Left renal pelvis (tissue), 4 donors: ENCODE measurements at places on chromosomes 3 and 15. TPM values are rescaled to one million over a fixed set of nuclear protein-coding genes. Genes with fewer than 3 reads are reported as not detected.

The CMTM7 gene
- 53.8 TPM for polyA plus RNA-seq

The DNAJB8 gene
- not detected for polyA plus RNA-seq

The PPP1R14D gene
- polyA plus RNA-seq, result 0.52 TPM

The SUSD5 gene
- polyA plus RNA-seq, result 9.6 TPM

The RASGRP1 gene
- polyA plus RNA-seq, result 12.7 TPM

GRCh38 chr3:82423268-82424030, 662.0 kb upstream of the GBE1 start:
- no peak for DNase-seq

GRCh38 chr15:38054488-38054887, 120.0 kb downstream of the TMCO5A start:
- DNase-seq, result no peak

DNA sequence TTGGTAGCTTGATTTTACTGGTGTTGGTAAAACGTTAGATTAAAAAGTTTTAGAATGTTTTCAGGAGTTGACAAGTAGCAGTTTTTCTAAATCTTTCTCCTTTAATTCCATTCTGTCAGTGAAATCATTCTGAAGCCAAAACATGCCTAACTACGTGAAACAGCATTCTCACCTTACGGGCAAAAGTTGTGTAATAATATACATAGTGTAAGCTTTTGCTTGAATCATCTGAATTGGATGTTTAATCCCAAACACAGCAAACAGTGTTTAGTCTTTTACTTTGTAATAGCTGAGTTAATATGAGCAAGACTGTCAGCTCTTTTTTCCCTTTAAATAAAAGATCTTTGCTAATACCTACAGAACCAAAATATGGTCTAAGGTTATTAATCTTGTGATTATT, 100.6 kb downstream of the CYP19A1 start:
- DNase-seq, result no peak

DNA sequence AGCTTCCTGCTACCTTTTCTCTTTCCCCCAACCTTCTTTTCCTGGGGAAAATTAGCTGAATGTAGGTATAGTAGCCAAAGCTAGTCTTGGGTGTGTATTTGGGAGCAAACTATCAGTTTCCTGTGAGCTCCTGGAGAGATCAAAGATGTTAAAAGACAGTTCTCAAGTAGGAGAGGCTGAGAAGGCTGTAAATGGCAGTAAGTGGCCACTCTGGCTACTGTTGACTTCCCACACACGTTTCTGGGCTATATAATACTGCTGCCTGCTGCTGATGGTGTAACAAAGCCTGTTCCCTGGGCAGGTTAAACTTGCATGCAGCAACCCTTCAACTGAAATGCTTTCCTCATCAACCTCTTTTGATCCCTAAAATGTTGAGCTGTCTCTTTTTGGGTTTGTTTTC, 27.6 kb downstream of the ARID3B start:
- no peak for DNase-seq

DNA sequence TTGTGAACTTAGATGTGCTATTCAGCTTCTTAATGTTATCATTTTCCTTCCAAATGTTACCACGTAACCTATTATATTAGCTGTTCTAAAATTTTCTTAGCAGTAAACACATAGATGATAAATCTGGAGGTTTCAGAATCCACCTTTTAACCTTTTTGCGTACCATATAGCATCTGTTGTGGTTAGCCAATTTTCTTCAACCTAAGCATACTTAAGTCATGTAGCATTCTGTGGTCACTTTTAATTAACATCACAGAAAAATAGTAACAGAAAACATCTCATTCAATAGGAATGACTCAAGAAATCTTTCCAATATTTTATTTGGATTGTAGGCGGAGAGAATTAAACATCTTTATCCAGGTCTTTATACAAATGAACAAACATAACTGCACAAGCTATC, 1465.3 kb upstream of the GBE1 start:
- DNase-seq, result no peak

- DNase-seq, result no peak
These were observed 315.0 kb downstream of the OXSM start for GRCh38 chr3:26104851-26105251.
